T-helper 22 cell (primary cell): ENCODE measurements at places on chromosomes 11 and 22.

- DNase-seq, result no peak
Observed at GRCh38 chr11:94776351-94777321, 8.5 kb downstream of the AMOTL1 start.

DNA sequence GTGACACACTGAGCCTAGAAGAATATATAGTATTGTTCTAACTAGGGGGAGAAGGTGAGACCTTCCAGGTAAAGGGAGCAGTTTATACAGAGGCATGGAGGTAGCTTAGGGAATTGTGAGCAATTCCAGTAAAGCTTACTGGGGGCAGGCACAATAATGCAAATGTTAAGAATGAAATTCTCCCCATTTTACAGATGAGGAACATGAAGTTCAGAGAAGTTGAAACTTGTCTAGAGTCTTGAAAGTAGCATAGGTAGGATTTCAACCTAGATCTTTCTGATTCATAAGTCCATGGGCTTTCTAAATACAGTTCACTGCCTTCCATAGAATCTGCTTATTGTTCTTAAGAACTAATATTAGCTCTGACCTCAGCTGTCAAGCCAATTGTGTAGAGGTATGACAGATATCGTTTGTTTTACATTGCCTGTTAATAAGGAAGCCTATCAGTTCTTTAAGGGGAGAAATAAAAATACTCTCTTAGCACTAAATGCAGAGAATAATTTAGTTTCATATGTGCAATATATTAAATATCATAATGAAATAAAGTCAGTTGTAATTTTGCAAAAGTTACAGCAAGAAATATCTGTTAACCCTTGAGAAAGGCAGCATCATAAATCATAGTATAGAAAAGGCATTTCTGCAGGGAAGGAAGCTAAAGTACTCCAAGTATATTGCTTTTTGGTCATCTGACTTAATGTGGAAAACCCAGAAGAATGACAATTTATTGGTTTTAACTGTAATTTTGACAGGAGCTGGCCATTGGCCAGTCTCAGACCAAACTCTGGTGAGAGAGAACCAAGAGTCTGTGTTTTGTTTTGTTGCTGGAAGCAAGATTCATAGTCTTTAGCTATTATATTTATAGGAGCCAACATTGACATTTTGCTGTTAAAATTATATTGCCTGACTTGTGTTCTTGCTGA is 181.8 kb downstream of the UVRAG start:
- DNase-seq, result no peak

DNA sequence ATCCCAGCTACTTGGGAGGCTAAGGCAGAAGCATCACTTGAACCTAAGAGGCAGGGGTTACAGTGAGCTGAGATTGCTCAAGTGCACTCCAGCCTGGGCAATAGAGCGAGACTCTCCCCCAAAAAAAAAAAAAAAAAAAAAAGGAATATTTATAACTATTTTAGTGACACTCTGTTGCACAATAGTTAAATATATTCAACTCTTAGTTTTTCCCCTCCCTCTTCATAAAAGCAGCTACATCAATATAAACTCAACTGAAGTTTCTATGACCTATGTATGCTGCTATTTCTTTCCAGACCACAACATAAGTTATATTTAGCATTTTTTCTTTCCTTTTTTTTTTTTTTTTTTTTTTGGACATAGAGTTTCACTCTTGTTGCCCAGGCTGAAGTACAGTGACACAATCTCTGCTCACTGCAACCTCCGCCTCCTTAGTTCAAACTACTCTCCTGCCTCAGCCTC is 19.2 kb downstream of the CELF1 start:
- no peak for DNase-seq

DNA sequence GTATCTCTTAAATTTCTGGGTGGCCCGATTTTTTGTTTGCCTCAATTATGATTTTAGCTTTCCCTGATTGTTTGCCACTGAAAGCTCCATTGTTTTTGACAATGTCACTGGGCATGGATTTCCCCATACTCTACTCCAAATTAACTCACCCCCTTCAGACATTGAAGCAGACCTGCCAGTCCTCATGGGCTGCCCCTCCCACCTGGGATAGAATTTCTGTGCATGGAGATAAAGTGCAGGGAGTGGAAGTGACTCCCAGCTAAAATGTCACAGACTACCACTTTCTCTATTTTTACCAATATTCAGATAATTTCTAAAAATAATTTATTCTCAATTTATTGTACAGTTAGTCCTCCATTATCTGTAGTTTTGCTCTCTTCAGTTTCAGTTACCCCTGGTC is 79.1 kb upstream of the CLPB start:
- no peak for DNase-seq

GRCh38 chr11:61124574-61125309 is 22.5 kb downstream of the CD5 start:
- no peak for DNase-seq

DNA sequence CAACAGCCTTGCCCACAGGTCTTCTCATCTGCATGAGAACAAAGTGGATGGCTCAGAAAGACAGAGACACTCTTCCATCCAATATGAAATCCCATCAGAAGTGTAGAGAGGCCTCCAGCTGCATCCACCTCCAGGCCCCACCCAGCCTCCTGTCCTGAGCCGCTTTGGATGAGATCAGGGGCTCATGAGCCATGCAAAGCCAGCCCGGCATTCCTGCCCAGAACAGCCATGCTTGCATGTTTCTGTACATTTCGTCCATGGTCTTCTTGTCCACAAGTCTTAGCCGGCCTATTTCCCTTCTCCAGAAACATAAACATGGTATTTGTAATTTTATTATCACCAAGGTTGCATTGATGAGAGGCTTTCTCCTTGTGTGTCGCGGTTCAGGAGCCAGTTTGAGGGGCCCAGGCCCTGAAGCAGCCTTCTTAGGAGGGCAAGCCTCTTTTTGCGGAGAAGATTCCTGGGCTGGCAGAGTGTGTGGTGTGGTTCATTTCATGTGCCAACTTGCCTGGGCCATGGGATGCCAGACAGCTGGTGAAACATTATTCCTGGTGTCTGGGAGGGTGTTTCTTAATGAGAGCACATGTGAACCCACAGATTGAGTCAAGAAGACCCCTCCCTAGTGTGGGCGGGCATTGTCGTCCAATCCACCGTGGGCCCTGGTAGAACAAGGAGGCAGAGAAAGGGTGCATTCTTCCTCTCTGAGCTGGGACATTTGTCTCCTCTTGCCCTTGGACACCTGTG is 928.9 kb downstream of the TBC1D22A start:
- no peak for DNase-seq

GRCh38 chr11:6251120-6251733 is 8.4 kb upstream of the CCKBR start:
- no peak for DNase-seq

DNA sequence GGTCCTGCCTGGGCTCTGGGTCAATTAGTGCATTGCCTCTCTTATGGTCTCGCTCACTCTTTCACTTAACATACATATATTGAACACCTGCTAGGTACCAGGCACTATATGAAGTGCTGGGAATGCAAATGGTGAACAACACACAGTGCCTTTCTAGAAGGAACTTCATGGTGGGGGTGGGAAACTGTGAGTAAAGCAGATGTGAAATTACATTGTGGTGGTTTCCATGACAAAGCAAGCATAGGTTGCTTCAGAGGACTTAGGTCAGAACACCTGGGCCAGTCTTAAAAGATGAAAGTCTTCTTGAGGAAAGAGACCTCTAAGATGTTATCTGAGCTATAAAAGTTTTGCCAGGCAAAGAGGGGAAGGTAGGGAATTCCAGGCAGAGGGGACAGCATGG is 231.3 kb downstream of the BUD13 start:
- no peak for DNase-seq

- peak; percentile 15 for DNase-seq
Observed at GRCh38 chr22:42202048-42202447, 68.4 kb downstream of the TCF20 start.

DNA sequence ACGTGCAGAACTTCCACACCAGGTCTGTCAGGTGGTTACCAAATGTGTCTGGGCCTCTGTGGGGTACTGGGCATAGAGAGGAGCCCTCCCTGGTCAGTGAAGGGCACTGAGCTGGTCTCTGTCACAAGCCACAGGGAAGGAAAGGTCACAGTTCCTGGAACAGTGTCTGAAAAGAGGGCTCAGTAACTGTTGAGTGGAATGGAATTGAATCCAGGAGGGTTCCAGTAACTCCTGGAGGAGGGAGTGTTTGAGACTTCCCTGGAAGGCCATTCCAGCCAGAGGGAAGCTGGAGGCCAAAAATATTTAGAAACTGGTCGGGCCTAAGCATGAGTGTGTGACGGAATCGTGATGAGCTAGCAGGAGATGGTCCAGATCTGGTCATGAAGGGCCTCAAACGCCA is 7.9 kb downstream of the ACTN3 start:
- DNase-seq, result no peak

DNA sequence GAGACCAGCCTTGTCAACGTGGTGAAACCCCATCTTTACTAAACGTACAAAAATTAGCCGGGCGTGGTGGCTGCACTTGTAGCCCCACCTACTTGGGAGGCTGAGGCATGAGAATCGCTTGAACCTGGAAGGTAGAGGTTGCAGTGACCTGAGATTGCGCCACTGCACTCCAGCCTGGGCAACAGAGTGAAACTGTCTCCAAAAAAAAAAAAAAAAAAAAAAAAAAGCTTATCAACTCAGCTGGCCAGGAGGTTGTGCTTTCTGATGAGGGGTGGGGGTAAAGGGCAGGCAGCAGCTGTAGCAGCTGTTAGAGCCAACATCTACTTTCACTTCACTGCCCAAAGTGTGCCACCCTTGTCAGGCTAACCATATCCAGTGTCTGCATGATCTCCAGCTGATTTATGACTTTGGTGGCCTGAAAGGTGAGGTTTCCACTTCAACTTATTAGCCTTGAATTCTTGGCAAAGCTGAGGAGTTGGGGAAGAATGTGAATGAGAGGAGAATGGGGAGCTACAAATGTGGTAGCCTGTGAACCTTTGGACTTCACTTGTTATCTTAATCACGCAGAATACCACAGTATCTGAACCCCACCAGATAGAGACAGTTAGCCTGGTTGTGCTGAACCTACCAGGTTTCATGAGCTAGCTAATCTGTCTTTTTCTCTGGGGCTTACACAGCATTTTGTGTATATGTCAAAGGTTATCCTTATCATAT is 19.6 kb downstream of the RNF121 start:
- no peak for DNase-seq

DNA sequence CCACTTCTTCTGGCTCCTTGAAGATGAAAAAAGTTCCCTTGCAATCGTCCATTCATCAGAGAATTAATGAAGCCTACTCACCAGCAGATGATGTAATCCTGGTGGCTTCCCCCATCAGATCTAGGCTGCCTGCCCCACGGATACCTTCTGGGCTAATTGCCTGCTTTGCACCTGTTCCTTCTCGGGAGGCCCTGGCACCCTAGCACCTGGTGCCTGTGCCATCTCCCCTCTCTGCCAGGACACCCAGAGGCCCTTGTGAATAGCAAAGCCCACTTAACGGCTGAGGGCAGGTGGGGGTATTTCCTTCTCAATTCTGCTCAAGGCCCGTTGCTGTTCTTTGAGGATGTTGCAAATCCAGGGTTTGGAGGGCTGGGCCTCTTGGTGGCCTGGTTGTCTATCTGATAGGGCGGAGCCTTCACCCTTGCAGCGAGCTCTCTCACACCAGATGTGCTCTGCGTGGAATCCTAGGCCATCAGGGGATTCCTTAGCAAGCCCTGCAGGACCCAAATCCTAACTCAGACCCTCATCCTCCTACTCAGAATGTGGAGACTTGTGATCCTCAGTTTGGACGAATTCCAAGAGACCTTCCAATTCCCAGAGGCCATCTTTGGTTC is at the start of gene LMO2:
LMO2 (minus strand) TSS at position 363 of the 614 bp plus-strand sequence. CDS start 22,360 bp downstream, outside the sequence.
- no peak for DNase-seq

DNA sequence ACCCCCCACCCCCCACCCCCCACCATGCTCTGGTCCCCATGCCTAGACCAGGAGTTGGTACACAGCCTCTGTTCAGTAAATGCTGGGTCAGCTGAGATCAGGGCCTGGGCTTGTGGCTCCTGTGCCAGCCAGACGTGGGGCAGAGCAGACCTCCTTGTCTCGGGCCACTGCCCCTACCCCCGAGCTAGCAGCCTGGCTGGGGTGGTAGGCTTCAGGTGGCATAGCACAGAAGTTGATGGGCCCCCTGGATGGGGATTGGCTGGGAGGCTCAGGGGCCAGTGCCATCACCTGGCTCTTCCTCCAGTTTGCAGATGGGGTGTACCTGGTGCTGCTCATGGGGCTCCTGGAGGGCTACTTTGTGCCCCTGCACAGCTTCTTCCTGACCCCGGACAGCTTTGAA is 139.9 kb downstream of the PARVA start:
- DNase-seq, result no peak

GRCh38 chr11:91326751-91327150 is 897.9 kb upstream of the FAT3 start:
- no peak for DNase-seq

GRCh38 chr22:35947794-35948425 is 80.7 kb downstream of the RBFOX2 start:
- DNase-seq, result no peak

GRCh38 chr22:22655452-22656290 is 11.3 kb downstream of the GGTLC2 start:
- DNase-seq, result no peak

GRCh38 chr22:43636086-43636485 is 176.0 kb downstream of the EFCAB6 start:
- DNase-seq, result no peak

- DNase-seq, result no peak
Observed at GRCh38 chr22:25690798-25691197, 51.2 kb upstream of the MYO18B start.

DNA sequence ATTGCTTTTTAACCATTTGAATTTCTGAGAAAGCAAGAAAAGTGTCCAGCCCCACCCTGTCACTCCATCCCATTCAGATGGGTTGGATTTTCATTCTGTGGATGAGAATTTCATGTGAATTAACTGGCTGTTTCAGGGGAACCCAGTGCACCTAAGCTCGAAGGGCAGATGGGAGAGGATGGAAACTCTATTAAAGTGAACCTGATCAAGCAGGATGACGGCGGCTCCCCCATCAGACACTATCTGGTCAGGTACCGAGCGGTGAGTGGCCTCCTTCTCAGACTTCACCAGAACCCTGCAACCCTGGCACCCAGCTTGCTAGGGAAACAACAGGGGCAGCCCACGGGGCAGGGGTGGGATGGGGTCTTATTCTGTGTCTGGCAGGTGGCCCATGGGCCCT is 58.6 kb upstream of the TTC12 start:
- no peak for DNase-seq

DNA sequence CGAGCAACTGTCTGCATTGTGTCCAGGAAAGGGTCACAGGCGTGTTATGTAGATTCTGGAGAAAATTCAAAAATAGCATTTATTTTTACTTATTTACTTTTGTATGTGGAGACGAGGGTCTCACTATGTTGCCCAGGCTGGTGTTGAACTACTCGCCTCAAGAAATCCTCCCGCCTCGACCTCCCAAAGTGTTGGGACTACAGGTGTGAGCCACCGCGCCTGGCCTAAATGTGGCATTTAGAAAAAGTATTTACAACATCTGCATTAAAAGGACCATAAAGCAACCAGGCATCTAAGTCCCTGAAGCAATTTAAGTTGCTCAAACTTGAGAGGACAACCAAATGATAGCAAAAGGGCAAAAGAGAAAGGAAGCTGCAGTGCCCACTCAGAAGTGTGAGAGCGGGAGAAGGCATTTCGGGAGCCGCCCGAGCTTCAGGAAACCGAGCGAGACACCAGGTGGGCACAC is 595 bp downstream of the TRIM66 start:
- DNase-seq, result no peak

GRCh38 chr11:121358760-121359159 is 66.2 kb downstream of the SC5D start:
- no peak for DNase-seq
